ENCODE measurements at places on chromosomes 6 and 20.

- peak; percentile 40 for DNase-seq
Measured at GRCh38 chr6:26521600-26522391, 16.4 kb upstream of the HMGN4 start.

- no peak for DNase-seq
Measured at GRCh38 chr6:34152806-34153520, 7.1 kb upstream of the GRM4 start.

DNA sequence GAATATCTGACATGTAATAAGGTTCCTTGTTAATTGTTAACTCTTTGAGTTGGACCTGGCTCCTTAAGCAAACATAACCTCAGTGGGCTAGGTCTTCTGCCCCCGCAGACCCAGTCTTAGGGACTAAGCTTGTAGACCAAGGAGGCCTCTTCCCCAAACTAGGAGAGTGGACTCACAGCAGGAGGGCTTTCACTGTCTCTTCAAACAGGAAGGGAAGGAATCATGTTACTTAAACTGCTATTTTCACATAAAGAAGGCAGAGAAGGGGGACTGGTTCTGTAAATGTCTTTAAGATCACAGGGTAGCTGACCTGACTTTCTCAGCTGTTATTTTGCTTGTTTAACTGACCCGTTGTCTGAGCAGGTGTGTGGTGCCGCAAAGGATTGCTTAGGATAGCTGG, 34.9 kb upstream of the PRDM1 start:
- no peak for DNase-seq

- no peak for DNase-seq
Measured at GRCh38 chr6:89359561-89359960, 7.0 kb upstream of the UBE2J1 start.

DNA sequence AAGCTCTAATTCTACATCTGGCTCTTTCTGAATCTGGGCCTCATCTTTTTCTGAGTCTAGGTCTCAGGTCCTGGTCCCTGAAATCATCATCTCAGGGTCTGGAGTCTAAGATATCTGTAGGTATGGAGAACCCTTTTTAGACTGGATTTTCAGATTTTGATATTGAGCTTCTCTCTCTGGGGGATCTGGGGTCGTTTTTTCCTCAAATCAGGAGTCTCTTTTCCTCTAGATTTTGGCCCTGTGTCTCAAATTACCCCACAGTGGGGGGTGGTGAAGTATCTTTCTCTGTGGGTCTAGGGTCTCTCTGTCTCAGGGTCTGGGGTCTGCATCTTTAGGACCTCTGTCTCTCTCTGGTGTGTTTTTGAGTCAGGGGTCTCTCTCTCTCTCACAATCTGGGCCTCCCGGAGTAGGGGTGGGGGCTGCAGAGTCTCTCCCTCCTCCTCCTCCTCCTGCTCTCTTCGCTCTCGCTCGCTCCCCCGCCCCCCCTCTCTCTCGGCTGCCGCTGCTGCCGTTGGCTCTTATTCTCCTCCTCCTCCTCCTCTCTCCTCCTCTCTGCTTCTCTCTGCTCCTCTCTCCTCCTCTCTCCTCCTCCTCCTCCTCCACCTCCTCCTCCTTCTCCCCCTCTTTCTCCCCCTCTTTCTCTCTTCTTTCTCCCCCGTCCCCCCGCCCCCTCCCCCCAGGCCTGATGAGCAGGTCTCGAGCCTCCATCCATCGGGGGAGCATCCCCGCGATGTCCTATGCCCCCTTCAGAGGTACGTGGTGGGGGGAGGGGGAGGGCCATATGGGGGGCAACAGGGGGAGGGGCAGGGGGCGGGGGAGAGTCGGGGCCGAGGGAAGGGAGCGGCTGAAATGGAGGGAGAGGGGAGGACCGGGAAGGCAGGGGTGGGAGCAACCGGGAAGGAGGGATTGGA, at the start of gene SYNGAP1:
SYNGAP1 (plus strand) TSS at position 486 of the 911 bp plus-strand sequence; CDS start at position 686, 200 bp downstream.
- DNase-seq: no peak

DNA sequence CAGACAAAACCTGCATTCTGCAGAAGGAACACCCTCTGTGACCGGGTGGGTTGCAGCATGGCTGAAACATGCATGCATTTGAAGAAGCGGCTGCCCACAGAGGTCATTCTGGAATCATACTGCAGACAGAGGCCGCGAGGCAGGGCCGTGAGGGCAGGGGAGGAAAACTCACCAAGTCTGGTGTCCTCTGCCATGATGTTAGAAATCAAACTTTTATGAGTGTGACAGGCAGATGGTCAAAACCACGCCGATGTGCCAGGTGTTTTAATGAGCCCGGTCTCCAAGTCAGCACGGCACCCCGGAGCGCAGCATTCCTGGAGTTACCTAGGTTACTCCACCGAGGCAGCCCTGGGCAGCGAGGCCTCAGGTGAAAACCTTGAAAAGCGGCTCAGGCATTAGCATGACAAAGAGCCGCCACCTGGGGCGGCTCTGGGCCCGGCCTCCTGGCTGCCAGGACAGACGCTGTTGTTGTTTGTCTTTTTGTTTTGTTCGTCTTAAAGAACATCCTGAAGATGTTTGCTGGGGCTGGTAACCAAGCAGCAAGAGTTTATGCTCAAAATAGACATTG, 255.6 kb downstream of the ERMARD start:
- DNase-seq: no peak

GRCh38 chr20:17493173-17493572, 38.0 kb downstream of the BFSP1 start:
- DNase-seq: no peak

DNA sequence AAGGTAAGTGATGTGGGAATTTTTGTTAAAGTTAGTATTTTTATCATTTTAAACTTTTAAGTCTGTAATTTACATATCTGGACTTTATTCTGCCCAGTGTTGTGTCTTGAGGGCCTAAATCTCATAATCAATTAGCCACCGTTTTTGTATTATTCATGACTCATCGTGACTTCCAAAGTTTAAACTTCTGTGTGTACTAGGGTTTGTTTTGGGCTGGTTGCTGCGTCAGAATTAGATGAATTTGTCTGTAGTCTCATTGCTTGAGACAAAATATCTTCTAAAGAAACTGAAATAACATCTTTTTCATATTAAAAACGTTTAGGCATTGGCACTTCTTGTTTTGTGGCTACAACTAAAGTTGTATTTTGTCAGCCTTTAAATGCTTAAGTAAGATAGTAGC, 41.3 kb downstream of the CDYL start:
- no peak for DNase-seq

DNA sequence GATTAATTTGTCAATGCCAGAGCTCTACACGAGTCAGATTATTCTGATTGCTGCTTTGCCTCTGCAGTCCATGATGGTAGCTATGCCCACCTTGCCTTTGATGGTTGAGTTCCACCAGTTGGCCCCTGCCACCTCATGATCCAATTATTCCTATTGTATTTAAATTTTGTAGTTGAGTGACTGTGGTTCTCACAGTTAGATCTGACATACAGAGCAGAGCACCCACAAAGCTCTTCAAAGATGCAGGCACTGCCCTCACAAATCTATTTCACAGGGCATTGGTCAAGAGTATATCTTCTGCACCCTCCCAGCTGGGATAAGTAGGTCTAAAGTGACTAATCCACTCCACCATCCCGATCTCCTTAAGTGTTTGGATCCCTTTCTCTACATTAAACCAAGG, 318.8 kb downstream of the EYA4 start:
- DNase-seq: no peak

DNA sequence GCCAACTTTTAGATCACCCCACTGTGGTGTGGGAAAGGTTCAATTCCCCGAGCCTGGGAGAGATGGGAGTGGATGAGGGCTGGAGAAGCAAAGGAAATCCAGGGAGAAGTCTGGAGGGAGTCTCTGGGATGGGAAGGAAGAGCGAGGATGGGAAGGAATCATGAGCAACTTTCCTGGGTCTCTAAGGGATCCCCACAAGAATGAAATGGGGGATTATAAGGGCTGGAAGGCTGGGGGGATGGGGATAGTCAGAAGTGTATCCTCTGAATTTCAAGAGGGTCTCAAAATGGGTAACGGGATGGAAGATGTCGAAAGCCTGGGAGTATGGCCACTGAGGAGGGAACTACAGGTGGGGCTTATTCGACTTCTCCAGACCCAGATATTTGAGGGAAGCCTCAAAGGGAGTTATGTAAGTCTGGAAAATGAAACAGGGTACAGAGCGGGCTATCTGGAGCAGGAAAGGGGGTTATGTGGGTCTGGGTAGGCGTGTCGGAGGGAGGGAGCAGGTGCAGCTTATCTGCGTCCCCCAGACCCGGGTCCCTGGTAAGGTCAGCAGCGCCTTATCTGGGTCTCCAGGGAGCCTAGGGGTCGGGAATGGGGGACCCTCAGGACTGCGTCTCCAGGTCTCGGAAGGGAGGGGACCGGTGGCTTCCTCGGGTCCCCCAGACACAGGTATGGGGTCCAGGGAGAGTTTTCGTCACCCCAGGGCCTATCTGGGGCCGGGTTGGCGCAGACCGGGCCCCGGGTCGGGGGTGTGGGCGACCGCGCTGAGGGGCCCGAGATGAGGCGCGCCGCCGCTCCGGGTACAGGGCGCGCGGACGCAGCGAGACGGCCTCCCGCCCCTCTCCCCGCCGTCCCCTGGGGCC, 550 bp downstream of the PLAGL2 start:
- DNase-seq: no peak

DNA sequence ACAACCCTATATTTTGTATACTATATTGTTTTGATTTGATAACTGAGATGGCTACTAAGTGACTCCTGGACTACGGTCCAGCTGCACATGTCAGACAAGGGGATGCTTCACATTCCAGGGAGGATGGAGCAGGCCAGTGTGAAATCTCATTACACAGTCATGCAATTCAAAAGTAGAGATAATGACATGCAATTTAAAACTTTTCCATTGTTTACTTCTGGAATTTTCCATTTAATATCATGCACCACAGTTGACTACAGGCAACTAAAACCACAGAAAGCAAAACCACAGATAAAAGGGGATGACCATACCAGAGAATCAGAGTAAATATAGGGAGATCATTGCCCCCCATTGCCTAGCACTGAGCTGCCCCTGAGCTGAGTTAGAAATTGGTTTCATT, 366.4 kb downstream of the BTBD9 start:
- DNase-seq: no peak

DNA sequence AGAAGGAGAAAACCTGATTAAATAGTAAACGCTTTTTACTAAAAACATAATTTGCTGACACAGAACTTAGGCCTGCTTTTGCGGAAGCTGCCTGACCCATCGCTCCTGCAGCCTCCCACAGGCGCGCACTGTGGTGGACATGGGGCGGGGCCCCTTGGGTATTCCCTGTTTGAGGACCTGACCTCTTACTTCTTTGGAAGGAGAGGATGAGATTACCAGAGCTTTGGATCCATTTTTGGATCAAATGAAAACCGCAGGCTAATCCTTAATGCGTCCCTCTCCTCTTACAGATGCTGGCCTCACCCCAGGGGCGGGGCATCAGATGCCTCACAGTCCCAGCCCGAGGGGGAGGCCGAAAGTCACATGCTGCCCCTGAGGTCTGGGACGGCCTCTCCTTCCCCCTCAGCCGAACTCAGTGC, 151.0 kb downstream of the SCML4 start:
- no peak for DNase-seq

- no peak for DNase-seq
Measured at GRCh38 chr20:36051318-36052116, 83.1 kb downstream of the CNBD2 start.

DNA sequence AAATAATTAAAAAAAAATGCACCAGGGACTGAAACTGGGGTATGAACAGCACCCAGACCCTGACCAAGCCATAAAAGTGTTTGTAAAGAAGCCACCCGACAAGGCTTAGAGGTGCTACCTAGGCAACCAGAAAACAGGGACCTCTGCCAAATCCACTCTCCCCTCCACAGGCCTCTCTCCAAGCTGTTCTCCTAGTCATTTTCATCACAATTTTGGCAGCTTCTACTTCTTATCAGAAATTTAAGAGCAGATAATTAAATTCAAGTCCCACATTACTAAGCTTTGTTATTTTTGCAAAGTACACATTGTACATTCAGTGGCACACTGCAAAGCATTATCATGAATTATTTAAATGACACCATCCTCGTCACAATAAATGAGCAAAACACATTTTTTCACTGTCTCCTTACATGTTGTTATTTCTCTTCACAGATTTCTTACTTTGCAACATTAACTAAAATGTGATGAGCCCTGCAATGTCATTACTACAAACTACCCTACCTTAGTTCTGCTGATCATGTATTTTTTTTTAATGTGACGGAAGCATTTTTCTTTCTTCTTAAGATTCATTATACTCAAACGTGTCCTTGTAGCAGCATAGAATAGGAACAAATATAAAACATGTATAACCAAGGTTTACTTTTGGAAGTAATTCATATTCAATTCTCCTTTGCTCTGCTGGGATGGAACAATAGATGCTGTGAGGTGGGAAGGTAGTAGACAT, 38.1 kb downstream of the ECT2L start:
- no peak for DNase-seq

- DNase-seq: no peak
Measured at GRCh38 chr6:3912361-3913076, 63.3 kb downstream of the FAM50B start.

- no peak for DNase-seq
Measured at GRCh38 chr6:90544081-90544480, 42.8 kb downstream of the MAP3K7 start.

- DNase-seq: no peak
Measured at GRCh38 chr20:45056473-45057173, 44.3 kb downstream of the KCNS1 start.

- DNase-seq: no peak
Measured at GRCh38 chr6:44965708-44966107, 362.4 kb upstream of the RUNX2 start.

DNA sequence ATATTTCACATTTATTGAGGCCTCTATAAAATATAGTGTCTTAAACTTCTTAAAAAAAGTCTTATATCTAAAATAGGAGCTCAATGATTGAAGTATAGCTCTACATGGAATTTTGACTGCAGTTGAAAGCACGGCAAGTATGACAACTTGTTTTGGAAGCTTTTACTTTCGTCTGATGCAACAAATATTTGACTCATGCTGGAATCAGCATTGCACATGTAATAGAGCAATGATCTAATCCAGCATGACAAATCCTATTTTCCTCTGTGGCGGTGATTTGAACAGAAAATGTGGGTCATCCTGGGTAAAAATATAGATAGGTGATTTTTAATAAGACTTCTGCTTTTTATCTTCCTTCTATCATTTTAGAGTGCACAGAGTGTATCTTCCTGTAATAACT, 111.6 kb downstream of the TINAG start:
- no peak for DNase-seq

- no peak for DNase-seq
Measured at GRCh38 chr20:32858189-32858588, 534 bp upstream of the EFCAB8 start.

DNA sequence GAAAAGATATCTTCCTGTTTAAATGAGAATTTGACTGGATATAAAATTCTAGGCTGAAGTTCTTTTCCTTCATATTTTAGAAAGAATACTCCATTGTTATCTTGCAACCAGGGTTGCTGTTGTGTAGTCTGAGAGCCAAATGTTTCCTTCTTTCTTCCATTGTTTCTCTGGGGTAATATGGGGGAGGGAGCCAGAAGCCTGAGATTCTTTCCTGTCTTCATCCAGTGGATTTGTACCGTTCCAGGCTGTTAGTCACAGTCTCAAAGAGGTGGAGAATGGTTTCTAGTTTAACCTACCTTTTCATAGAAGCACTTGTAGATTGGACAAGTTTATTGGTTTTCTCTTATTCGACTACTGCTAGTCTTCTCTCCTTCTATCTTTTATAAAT, 6.1 kb upstream of the ULBP3 start:
- no peak for DNase-seq

Measured in stimulated activated CD8-positive, alpha-beta memory T cell treated with anti-CD3 and anti-CD28 coated beads, Interleukin-2, amount 100 ng/mL, for 1 hour (primary cell).